Activated CD4-positive, alpha-beta T cell treated with anti-CD3 and anti-CD28 coated beads, Interleukin-2, amount 50 U/mL, for 16 hours (primary cell): ENCODE measurements at places on chromosomes 12 and 14.

- no peak for DNase-seq
These were observed 17.5 kb downstream of the ZNF664 start for GRCh38 chr12:123990511-123990910.

DNA sequence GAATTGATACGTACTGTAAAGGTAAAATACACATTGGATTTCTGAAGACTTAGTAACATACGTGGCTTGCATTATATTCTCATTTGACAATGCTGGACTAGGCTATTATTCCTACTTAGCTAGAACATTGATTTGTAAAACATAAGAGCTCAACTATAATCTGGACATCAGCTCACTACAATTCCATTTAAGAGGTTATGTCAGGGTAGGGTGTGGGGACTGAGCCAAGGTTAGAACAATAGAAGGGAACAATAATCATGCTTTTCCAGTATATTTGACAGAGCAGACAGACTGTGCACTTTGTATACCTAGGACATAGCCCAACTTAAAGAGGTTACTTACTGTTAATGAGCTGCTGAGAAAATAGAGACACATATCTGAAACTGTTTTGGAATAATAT is 10.8 kb downstream of the ZCRB1 start:
- DNase-seq: no peak

DNA sequence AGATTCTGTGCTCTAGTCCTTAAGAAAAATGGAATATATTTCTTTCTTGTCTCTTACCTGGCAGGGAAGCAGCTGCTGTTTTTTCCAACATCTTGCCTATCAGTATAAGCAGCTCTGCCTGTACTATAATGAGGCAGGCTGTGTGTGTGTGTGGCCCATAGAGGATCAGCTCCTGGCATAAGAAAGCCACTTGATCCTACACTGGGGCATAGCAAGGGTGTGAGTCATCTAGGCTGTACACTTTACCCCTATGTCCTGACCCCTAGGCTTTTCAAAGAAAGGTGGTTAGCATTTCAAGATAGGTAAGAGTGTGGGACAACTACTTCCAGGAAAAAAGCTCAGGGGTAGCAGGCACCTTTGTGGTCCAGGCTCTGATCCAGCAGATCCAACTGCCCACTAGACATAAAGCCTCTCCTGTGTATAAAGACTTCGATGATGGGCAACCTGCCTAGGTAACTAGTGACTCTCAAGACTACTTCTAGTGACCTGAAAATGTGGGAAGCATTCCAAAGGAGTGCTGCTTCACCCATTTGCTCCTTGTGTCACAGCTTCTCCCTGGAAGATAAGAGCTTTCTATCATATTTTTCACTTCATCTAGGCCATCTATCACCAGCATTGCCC is 4.9 kb upstream of the SENP1 start:
- no peak for DNase-seq

DNA sequence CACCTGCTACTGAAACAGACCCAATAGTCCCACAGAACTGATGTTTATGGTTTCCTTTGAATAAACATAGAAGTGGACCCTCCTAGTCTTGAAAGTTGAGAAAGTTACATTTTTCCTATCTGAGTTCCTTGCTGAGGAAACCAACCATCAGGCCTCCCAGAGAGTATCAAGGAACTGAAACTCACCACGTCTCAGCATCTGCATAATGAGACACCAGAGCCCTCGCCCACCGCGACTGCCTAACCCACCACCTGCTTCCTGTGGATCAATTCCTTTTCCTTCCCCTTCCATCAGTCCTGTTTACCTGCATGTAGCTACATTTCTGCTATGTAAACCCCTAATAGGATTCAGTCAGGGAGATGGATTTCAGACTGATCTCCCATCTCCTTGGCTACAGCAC is 443.2 kb upstream of the TMEM132C start:
- no peak for DNase-seq

DNA sequence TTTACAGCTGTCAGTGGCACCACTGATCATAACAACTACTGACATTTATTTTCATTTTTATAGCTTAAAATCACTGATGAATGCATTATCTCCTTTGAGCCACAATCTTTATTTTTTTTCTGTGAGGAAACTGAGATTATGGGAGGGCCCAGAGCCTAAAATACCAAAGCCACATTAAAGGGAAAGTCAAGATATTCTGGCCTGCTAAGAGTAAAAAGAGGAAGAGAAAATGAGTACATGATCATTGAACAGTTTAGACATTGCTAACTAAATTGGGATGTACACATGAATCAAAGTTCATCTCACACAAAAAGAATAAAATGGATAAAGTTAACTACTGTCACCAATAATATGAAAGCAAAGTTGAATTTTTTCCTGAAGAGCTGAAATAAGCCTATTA is 170.5 kb upstream of the GARIN2 start:
- DNase-seq: no peak

GRCh38 chr12:130796985-130797686 is 41.9 kb downstream of the STX2 start:
- DNase-seq: peak; percentile 70

- no peak for DNase-seq
These were observed 26.7 kb upstream of the RIN3 start for GRCh38 chr14:92486881-92487280.

DNA sequence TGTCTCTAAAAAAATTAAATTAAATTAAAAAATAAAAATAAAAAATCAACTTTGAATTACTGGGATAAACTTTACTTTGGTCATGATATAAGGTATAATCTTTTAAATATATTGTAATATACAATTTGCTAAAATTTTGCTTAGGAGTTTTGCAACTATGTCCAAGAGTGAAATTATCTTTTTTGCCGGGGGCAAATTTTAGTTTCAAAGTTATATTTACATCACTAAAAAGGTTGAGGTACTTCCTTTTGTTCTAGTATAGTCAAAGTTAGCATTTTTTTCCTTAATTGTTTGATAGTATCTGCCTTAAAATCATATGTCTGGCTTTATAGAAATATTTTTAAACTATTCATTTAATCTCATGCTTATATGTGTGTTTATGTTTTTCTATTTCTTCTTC is 17.6 kb upstream of the OR10AD1 start:
- DNase-seq: no peak

DNA sequence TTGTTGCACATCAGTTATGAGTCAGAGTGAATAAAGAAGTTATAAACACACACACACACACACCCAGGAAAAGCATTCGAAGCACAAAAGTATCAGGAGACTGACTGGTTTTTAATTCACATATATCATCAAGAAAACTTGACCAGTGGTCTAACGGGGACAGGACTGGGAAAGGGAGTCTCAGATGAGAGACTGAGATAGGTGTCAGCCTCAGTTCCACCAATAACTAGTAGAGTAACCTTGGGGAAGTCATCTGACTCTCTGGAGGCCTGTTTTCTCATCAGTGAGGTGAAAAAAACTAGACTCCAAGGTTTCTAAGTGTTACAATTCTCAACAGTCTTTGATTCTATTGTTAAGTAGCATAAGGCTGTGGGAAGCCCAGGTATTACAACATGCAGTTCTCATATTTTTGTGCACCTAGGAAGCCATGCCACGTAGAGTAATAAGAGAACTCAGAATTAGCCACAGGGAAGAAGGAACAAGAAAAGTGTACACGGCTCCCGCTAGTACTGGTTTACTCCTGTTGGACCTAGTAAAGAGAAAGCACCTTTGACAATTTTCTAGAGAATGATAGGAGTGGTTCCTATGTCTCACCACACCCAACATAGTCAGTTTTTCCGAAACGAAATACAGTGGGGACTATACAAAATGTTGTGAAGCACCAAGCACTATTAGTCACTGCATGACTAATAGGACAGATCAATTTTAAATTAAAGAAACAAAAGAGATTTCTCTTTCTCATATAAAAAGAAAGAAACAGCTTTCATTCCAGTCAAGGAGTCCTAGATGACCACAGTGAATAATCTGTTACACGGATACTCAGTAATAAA is 5.0 kb downstream of the PPTC7 start:
- DNase-seq: peak; percentile 90

DNA sequence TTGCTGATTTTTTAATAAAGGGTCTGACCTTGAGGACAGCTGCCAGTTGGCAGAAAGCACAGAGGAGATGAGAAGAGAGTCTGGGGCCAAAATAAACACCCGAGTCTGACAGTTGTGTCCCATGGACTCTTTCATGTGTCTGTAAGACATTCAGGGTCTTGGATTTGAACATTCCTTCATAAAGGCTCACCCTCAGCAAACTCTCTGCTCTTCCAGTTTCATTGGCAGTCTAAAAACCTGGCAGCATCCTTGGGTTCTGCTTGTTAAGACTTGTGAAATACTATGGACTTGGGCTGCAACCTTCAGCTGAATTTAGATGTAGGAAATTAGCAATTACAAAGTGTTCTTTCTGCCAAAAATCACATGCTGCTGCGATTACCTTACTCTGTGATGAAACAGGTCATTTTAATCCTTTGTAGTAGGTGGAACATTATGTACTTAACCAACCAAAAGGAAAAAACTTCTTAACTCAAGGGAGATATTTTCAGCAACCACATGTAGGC is 32.0 kb upstream of the LMNTD1 start:
- DNase-seq: no peak

DNA sequence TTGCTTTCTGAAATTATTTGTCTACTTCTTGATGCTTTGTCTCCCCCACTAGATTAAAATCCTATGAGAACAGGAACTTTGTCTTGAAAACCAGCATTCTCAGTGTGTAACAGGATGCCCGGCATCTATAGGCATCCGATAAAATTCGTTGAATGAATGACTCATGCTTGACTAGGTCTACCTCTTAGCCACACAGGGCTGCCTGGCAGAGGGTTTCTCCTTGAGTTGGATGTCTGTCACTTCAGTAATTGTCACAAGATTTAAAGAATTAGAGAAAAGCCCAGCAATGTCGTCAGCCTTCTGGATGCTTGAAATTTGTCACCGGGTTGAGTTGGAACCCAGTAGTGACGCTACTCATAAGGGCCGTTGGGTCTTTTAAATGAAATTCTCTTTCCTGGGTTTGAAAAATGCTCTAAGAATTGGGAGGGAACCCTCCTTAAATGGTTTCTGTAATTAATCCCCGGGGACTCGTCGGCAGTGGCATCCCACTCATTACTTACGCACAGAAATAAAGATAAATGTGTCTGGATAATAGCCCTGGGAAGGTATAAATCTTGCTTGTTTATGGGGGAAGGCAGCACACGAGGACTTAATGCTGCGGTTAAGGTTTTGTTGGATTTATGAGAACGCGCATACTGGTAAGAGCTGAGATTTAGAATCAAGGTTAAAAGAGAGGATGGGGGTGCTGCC is 194.1 kb downstream of the AACS start:
- no peak for DNase-seq

DNA sequence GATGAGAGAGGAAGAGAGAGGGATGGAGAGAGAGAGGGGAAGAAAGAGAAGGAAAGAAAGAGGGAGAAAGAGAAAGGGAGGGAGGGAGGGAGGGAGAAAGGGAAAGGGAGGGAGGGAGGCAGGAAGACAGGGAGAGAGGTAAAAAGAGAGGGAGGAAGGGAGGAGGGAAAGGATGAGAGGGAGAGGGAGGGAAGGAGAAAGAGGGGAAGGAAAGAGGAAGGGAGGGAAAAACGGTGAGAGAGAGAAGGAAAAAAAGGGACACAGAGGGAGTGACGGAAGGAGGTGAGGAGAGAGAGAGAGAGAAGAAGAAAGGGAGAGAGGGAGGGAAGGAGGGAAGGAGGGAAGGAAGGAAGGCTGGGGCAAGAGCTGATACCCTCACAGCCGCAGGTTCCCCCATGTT is 56.8 kb downstream of the FOXN3 start:
- DNase-seq: no peak

DNA sequence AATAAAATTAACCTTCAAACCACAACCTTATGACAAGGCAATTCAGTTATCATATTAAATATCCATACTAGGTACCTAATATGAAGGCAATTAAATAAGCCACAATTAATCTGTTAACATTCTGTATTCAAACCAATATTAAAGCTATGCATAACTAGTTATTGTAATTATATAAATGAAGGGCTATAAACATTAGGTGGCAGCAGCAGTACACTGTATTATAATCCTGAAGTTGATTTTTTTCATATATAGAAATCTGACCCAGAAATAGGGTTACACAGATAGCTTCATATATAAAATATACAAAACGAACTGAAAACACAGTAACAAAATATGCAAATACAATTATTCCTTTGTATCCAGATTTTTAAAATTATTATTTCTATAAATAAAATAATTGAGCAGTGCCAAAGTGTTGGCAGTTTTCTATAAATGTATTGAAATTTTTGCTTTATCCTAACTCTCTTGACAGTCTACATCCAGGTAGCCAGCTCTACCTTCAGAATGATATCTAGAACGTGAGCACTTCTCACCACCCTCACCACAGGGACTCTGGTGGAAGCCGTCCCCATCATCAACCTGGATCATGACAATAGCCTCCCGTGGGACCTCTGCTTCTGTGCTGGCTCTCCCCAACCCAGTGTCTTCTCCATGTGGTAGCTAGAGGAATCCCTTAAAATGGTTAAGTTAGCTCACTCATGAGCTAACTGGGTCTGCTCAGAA is 136.2 kb downstream of the MED13L start:
- DNase-seq: no peak

DNA sequence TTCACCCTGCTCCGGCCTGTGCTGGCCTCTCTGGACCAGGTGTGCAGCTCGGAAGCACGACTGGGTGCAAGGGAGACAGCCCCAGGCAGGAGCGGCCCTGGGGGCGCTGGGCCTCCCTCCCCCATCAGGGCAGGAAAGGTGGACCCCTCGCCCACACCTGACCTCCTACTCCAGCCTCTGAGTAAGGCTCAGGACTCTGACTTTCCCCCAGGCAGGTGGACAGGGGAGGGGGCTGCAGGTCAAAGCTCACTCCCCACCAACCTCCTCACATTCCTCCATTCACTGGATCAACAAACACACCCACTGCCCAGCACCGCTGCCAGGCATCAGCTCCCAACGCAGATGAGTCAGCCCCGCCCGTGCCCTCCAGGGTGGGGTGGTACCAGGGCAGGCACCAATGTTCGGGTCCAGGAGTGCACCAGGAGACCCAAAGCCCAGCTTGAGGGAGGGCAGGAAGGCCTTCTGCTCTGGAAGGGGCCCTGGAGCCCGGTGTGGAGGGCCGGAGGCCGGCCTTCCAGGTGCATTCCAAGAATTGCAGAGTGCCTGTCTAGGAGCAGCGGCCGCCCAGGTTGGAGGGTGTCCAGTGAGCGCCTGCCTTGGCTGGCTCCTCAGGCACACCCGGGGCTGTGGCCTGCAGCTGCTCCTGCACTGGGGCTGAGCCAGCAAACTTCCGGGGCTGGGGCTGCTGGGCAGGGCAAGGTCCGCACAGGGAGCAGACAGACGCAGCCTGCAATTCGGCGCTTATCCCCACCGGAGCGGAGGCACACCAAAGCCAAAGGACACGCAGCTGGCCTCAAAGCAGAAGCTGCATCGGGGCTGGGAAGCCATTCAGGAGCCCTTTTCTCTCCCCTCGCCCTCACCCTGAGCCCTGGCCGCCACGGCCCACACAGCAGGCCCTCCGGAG is 1.6 kb upstream of the INF2 start:
- DNase-seq: no peak

DNA sequence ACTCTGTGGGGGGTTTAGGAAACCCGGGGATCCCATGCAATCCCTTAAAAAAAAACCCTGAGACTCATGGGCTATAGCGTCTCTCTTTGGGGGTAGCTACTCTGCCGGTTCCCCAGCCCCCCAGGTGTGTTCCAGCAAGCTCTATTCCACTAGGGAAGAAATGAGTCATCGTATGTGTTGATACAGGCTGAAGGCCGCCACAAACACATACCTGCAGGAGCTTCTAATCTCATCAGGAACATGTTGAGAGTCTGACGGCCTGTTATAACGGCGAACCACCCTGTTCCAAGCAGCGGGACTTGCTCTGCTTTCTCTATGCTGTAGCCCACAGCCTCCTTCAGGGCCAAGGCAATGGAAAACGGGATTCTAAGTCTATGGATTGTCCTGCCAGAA is 977 bp upstream of the KRT5 start:
- no peak for DNase-seq
